ENCODE measurements at places on chromosomes 12 and 14.

GRCh38 chr12:75938189-75938588, 93.4 kb downstream of the PHLDA1 start:
- DNase-seq: no peak

DNA sequence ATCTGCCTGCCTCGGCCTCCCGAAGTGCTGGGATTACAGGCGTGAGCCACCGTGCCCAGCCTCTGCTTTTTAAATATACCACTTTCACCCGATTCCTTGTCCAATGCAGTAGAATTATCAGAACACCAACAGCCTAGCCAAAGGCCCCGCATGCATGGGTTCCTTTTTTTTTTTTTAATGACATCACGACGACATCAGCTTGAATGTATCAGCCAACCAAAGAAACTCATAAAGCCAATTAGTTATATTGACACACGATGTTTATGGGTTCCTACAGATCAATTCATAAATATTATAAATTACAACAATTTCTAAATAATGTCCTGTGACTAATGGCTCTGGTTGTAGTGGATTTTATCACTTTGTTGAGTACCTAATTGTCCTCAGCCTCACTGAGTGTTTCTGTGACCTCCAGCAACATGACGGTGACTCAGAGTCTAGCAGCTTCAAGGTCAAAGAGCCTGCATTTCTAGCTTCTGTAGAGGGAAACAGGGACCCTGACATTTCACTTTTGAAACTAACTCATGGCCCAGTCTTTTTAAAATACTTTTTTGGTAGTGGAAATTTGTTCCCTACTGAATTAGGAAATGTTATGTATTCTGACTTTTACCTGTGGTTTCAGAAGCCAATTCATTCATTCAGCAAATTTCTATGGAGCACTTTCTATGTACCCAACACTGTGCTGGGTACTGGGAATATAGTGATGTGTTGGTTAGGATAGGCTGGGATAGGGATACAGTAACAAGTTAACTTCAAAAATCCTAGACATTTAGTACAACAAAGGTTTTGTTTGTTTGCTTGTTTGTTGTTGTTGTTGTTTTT, 144.1 kb downstream of the SUDS3 start:
- no peak for DNase-seq

- DNase-seq: no peak
Measured at GRCh38 chr12:93333828-93334227, 43.9 kb upstream of the NUDT4 start.

DNA sequence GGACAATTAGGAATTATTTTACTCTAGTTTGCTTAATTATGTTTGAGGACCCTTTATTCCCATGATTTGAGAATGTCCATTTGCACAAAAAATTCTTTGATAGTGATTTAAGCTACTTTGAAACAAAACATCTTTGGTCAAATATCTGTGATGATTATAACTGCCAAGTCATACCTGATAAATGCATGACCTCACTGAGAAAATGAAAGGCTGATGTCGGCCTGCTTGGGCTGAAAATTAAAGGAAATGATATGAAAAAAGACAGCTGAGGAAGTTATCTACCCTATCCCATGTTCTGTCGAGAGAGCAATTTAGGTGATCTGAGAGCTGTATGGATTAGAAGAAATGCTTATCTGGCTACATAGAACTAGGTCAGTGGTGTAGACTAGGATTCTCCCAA, 43.6 kb downstream of the ATL1 start:
- DNase-seq: no peak

GRCh38 chr12:124311292-124312109, 16.6 kb downstream of the RFLNA start:
- no peak for DNase-seq

GRCh38 chr14:35689000-35689460, 120.1 kb downstream of the RALGAPA1 start:
- no peak for DNase-seq

- DNase-seq: no peak
Measured at GRCh38 chr14:96723946-96724345, 73.2 kb upstream of the VRK1 start.

Measured in AG09319 (cell line).